ENCODE measurements at places on chromosomes 5 and 9. TPM values are rescaled to one million over a fixed set of nuclear protein-coding genes. Genes with fewer than 3 reads are reported as not detected.

DNA sequence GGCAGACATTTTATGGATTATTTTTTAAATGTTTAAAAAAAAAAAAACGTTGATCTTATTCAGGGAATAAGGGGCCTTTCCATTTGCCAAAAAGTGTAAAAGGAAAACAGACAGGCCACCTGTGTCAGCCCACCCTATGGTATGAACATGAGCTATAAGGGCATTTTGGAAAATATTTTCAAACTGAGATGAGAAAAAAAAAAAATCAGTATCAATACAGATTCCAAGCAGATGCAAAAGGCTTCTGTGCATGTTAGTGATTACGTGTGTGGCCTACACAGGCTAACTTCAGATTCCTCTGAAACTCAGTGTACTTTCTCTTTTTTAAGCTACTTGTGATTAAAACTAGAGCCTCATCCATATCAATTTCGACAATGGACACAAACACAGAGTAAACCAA is 189.9 kb downstream of the BNC2 start:
- no peak for DNase-seq

GRCh38 chr9:131734165-131734610 is 5.7 kb downstream of the RAPGEF1 start:
- no peak for DNase-seq

DNA sequence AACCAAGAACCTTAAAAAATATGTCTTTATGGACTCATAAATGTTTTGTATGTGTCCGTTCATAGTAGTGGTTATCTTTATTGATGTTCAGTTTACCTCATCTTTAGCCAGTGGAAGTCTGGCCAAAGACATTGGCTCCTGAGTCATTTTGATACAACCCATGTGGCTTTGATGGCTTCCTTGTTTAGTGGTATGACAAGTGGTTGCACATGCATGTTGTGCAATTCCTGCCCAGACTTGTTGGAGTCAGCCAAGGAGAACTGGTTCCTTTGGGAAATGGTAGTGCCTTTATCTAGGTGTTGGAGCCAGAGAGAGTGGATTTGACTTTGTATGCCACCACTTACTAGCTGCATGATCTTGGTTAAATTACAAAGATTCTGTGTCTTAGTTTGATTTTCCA is 94.3 kb downstream of the RPS23 start:
- DNase-seq, result no peak

DNA sequence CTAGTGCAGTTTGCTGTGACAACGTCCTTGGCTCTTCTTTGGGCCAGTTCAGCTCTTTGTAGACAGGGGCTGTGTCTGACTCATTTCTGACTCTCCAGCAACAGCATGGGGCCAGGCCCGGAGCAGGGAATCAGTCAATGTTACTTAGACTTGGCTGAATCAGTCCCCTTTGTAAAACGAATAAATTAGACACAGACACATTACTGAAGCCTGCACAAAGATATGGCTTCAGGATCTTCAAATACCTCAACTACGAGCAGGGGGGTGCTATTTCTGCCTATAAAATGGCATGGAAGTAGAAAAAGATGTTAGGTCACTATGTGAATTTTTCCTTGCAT is 204.7 kb downstream of the TTLL11 start:
- DNase-seq, result no peak

GRCh38 chr9:77832639-77833038 is 184.5 kb upstream of the GNA14 start:
- peak; percentile 89 for DNase-seq

- no peak for DNase-seq
Measured at GRCh38 chr5:155091063-155091648, 77.6 kb downstream of the KIF4B start.

STPG3 gene
- not detected for total RNA-seq

NR5A1 gene
- not detected for total RNA-seq
